ENCODE measurements at places on chromosomes 11 and 22. TPM values are rescaled to one million over a fixed set of nuclear protein-coding genes. Genes with fewer than 3 reads are reported as not detected.

Gene UBQLN3
- not detected for total RNA-seq

Gene NLRP6
- total RNA-seq, result 2.4 TPM

Gene PARVG
- 164 TPM for total RNA-seq

Gene UPK3A
- not detected for total RNA-seq

Gene PLAAT5
- total RNA-seq, result not detected

Gene DEFB131B
- total RNA-seq, result not detected

Gene NLRX1
- total RNA-seq, result 23.7 TPM

Gene DGAT2
- total RNA-seq, result 1.9 TPM

Gene KCNK4
- not detected for total RNA-seq

Gene CRYBB2
- not detected for total RNA-seq

Gene OR8G5
- not detected for total RNA-seq

Gene PIH1D2
- 0.59 TPM for total RNA-seq
